ENCODE measurements at places on chromosomes 1 and 21.

GRCh38 chr1:64162804-64163203, 40.6 kb upstream of the UBE2U start:
- DNase-seq: no peak

DNA sequence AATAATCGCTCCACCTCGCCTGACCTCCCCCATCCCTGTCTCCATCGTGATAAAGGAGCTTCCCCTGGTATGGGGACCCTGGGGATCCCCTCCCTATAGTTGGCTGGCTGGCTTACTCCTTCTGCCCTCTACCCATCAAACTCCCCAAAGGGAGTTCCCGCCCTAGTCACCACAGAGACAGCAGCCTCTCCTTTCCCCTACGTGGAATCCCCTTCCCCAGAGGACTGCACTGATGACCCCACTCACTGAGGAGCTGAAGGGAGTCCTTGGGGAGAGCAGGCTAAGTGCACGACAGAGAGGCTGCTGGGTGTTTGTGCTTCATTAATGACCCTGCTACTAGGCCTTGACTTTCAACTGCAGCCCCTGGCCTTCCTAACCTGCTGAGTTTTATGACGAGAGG, 1.9 kb downstream of the CADM3 start:
- DNase-seq: no peak

GRCh38 chr1:225767634-225768540, 9.7 kb upstream of the SRP9 start:
- DNase-seq: no peak

DNA sequence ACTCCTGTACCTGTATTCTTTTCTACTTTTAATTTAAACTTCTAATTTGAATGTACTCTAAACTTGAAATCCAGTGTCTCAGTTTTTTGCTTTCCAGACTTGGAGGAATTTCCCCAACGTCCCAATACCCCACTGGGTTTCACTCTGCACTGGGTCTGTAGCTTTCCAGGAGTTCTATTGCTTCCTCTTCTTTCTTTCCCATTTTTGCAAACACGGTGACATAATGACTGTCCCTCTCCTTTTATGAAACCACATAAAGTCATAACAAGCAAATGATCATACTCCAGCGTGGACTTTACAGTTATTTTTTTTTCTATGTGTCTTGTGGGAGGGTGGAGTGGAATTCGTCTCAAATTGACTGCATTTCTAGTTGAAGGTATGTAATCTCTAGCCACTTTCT, 97.1 kb downstream of the FASLG start:
- no peak for DNase-seq

GRCh38 chr1:32696041-32696440, 6.5 kb downstream of the SYNC start:
- no peak for DNase-seq

DNA sequence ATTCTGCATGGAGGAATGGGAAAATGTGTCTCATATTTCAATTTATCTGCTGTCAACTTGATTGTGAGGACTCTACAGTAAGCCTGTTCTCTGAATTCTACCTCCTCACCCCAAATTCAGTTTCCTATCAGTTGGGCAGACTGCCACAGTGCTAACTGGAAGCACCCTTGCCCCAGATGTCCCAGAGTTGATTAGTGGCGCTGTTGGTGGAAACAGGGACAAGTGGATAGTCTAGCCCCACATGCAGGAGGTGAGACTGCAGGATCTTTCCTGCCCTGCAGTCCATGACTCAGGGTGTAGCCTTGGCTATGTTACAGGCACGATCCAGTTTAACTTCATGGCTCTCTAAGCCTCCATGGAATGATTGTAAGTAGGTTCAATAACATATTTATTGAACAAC, 22.1 kb downstream of the ADAM30 start:
- no peak for DNase-seq

DNA sequence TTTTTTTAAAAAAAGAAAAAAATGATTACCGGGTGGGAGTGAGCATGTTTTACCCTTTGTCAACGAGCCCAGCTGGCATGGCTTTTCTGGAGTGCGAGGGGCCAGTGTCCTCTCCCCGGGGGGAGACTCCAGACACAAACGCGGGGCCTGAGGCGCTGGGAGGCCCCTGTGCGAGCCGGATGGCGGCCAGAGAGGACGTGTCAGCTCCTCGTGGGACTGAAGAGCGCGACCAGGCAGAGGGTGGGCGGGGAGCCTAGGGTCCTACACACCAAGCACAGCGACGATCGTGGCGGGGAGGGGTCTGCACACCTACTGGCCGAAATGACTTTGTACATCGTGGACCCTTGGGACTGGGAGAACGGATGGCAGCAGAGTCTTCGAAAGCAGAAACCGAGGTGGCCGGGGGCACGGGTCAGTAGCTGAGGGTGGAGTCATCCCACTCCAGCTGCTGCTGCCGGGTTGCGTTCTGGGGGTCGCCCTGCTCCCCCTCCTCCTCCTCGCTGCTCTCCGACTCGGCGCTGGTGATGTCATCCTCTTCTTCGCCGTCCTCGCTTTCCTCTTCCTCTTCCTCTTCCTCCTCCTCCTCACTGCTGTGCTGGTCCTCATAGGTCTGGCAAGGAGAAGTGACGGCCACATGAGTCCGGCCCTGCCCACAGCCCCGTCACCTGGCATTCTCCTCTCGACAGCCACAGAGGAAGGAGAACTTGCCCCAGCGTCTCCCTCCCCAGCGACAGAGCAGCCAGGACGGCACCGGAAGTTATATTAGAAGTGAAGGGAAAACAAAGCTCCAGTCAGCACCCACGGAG, 78.8 kb downstream of the PIK3CD start:
- DNase-seq: no peak

- DNase-seq: no peak
Measured at GRCh38 chr1:239954836-239955235, 136.8 kb upstream of the FMN2 start.

GRCh38 chr1:47584249-47584648, 146.4 kb downstream of the FOXD2 start:
- DNase-seq: no peak

GRCh38 chr1:21700094-21700493, 30.9 kb upstream of the RAP1GAP start:
- no peak for DNase-seq

GRCh38 chr1:231013391-231014015, 26.6 kb downstream of the FAM89A start:
- no peak for DNase-seq

GRCh38 chr1:220281159-220281574, 8.9 kb upstream of the RAB3GAP2 start:
- DNase-seq: no peak

DNA sequence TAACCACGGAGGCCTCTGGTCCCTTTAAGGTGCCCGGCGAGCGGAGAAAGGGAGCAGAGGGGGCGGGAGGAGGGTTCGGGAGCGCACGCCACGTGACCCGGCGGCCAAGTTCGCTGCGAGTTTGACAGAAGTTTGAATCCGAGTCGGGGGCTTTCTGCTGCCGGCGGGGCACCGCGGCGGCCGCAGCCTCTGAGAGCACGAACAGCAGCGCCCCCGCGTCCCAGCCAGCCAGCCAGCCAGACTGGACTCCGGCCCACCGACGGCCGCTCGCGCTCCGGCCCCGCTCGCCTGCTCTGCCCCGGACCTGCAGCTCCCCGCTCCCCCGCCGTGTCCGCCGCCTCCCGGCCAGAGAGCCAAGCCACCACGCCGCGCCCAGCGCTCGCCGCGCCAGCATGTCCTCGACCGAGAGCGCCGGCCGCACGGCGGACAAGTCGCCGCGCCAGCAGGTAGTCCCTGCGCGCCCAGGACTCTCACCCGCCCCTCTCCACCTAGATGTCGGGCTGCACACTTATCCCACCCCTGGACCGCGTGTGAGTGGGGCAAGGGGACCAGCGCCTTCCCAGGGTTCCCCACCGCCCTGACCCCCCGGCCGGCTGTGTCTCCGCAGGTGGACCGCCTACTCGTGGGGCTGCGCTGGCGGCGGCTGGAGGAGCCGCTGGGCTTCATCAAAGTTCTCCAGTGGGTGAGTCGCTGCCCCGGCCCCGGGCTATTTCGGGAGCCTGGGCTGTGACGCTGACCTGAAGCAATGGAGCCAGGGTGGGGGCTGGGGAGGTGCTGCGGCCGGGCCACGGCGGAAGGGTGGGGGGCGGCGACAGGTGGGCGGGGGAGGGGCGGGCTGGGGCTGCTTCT, at the start of gene SYPL2:
Gene SYPL2, plus strand, starts transcription at position 95 of the 849 bp plus-strand sequence. Its CDS starts 298 bp downstream, at position 393.
- no peak for DNase-seq

GRCh38 chr1:241918879-241919278, 38.7 kb upstream of the BECN2 start:
- DNase-seq: no peak

DNA sequence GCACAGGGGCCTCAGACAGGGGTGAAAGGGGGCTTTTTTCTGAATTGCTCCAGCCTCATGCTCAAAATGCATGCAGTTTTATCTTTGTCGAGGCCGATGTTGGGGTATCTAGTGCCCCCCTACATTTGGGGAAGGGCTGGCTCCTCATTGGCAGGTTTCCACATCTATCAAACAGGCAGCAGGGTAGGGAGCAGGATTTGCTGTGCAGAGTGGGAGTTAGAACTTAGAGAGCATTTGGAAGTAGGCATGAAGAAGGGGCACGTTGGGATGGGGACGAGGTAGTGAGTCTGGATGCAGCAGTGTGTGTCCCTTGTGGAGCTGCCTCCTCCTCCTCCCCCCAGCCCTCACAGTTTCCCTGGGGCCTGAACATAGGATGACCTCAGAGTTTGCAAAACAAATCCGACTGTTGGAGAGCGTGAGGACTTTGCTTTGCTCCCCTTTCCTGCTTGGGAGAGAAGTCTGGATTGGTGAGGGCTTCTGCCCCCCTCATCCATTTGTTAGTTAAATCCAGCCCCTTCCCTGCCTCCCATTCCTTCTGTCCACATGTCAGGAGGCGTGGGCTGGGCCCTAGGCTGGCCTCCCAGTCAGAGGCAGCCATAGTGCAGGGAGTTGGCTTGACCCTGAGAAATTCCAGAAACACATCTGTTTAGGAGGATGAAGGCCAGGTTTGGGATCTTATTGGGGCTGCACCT, 36.9 kb upstream of the GPR37L1 start:
- DNase-seq: no peak

DNA sequence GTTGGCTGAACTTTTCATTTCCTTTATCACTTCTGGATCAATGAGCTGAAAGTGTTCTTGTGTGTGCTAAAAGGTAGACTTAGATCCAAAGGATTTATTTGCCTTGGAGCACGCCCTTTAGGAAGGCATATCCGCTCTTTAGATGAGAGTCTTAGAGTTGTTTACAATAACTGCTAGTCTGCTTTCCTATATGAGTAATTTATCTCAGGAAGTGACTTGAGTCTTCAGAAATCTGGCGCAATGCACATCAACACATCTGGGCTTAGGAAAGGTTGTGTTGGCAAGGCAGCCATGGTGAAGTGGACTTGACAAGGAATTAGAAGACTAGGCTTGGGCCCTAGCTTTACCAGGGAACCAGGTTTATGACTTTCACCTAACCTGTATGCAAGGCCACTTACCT, 204.1 kb upstream of the PTGFR start:
- no peak for DNase-seq

DNA sequence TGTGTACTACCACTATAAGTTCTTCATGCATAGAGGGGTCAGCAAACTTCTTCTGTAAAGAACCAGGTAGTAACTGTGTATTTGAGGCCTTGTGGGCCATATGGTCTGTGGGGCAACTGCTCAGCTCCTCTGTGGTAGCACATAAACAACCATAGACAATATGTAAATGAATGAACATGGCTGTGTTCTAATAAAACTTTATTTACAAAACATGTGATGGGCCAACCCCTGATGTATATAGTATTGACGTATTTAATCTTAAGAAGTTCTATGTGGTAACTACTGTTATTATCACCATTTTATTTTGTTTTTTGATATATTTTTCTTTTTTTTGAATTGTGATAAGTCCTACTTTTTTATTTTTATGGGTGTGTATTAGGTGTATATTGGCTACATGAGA, 15.4 kb downstream of the TRAF5 start:
- DNase-seq: no peak

GRCh38 chr21:25330266-25330665, 277.0 kb downstream of the MRPL39 start:
- DNase-seq: no peak

GRCh38 chr1:18632783-18633421, 2.3 kb downstream of the PAX7 start:
- DNase-seq: no peak

- no peak for DNase-seq
Measured at GRCh38 chr1:211129776-211130175, 4.2 kb downstream of the KCNH1 start.

GRCh38 chr21:34989337-34990151, 59.6 kb downstream of the RUNX1 start:
- no peak for DNase-seq

- DNase-seq: no peak
Measured at GRCh38 chr1:118145721-118146120, 39.3 kb downstream of the SPAG17 start.

GRCh38 chr1:94807742-94808491, 12.2 kb upstream of the SLC44A3 start:
- no peak for DNase-seq

DNA sequence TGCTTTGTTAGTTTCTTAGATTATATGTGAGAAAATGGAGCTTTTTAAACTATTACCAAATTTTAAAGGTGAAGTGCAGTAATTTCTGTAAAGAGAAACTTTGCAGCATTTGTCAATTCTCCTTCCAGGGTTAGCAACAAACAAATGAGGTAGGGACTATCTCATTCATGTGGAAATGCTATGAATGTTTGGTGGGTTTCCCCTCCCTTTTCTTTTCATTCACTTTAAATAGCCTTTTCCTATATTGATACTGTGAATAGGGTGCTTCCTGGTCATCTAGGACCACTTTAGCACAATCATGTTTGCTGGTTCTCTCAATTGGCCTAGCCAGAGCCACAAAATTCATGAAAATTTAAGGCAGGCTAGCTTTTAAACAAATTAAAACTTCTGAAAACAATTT, 20.6 kb downstream of the ZBTB37 start:
- no peak for DNase-seq

DNA sequence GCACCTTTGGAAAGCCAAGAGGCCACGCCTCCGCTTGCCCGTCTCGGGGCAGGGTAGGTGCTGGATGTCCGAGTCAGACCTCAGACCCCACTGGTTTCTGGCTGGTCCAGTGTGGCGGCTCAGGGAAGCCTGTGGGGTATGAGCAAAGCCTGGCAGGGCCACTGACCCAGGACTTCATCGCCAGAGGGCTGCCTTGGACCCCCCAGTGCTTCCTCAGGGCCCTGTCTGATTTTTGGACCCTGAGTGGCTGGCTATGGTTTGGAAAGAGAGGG, 20.4 kb downstream of the LHX4 start:
- DNase-seq: no peak

DNA sequence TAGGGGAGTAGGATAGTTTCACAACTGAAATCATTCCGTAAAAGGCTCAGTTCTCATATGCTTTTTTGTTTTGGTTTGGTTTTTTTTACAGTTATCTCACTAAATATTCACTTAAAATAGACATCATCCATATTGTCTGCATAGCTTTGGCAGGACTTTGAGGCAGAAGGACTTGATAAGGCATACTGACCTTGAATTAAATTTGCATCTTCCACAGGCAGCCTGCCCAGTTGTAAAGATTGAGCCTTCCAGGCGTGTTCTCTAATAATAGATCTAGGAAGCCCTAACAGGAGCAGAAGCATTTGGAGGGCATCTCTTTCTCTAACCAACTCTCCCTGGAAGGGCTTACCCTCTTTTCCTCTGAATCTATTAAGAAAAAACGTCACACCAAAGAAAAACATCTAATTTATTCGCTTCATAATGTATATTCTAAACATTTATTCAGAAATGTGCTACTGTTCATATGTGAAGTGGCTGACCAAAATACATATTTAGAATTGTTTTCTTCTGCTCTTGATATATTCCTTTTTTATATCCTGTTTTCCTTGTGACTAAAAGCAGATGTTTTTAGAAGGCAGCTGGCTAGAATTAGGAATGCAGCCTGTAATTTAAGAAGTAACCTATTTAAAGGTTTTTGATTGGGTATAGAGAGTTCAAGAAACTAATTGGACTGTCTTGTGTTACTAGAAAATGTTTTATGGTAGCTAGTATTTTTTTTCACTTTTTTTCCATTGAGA, 20.2 kb downstream of the DESI2 start:
- DNase-seq: no peak
